Progenitor cell of endocrine pancreas (in vitro differentiated cells): ENCODE measurements at places on chromosomes 5 and 9. TPM values are rescaled to one million over a fixed set of nuclear protein-coding genes. Genes with fewer than 3 reads are reported as not detected.

- DNase-seq = no peak
- no peak overlapping the region for H3K27ac ChIP-seq
- peaks cover 12% of the 10 kb centered on the region for H3K4me1 ChIP-seq
- peaks cover 3% of the 10 kb centered on the region for H3K27me3 ChIP-seq
Measured at GRCh38 chr5:127695346-127695745, 7.8 kb upstream of the CCDC192 start.

DNA sequence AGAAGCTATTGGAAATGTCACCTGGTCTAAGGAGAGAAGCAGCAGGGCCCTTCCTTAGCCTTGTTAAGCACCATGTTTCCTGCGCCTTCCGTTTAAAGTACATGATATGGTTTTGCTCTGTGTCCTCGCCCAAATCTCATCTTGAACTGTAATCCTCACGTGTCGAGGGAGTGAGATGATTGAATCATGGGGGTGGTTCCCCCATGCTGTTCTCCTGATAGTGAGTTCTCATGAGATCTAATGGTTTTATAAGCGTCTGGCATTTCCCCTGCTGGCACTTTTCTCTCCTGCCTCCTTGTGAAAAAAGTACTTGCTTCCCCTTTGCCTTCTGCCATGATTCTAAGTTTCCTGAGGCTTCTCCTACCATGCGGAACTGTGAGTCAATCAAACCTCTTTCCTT, 49.7 kb downstream of the PRDM6 start:
- peaks cover 55% of the 10 kb centered on the region for H3K27me3 ChIP-seq
- H3K4me1 ChIP-seq = peaks cover 10% of the 10 kb centered on the region
- no peak for DNase-seq

DNA sequence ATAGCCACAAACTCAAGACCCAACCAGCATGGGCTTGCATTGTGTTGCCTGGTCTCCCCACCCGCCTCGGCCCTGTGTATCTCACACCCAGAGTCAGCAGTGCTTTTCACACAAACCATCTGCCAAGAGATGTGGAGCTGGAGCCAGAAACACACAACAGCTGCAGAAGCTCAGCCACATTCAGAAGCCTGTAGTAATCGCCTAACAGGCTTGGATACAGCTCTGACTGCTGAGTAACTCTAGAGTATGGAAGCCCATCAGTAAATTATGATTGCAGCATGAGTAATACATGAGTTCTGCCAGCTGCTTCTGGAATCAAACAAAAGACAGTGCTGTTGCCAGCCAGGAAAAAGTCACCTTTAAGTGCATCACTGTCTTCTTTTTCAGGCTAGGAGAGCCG, 16.0 kb downstream of the TEK start:
- no peaks in the 10 kb centered on the region for H3K27me3 ChIP-seq
- no peaks in the 10 kb centered on the region for H3K4me1 ChIP-seq
- DNase-seq = no peak
- no peak overlapping the region for H3K27ac ChIP-seq
- H3K4me3 ChIP-seq = no peak overlapping the region

DNA sequence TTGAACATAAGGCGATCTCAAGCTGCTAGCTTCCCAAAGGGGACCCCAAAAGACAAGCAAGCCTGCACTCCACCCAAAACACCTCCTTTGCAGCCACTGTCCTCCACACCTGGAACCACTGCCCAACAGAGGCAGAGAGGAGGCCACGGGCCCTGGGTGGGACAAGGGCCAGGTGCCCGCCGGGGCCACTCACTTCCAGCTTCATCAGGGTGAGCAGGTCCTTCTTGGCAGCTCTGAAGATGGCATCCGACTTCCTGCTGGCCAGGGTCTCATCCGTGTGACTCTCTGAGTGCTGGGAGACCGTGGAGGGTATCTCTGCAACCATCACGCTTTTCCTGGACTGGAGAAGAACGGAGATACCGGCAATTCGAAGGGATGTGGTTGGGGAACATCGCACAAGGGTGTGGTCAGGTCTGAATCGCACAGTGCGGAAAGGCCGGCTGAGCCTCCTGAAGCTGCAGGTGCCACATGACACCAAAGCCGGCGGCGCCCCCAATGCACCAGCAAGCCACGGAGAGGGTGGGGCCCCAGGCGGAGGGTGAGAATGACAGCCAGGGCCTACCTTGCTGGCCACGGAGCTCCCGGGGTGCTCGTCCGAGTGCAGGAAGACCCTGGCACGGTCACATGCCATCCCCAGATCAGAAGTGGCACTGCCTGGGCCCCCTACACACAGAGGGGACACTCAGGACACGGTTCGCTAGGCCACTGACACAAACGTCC, 44.6 kb downstream of the PNPLA7 start:
- peaks cover 6% of the 10 kb centered on the region for H3K36me3 ChIP-seq
- no peaks in the 10 kb centered on the region for H3K27me3 ChIP-seq
- no peak for DNase-seq
- H3K4me3 ChIP-seq = no peak overlapping the region
- no peaks in the 10 kb centered on the region for H3K4me1 ChIP-seq

GRCh38 chr9:84679571-84679970, 10.0 kb downstream of the NTRK2 start:
- no peak overlapping the region for H3K27ac ChIP-seq
- peaks cover 24% of the 10 kb centered on the region for H3K27me3 ChIP-seq
- DNase-seq = no peak
- no peaks in the 10 kb centered on the region for H3K4me1 ChIP-seq

The SLC36A3 gene
- total RNA-seq = not detected in 2 replicates

The CAMK2A gene
- total RNA-seq = not detected in 2 replicates

The NDUFAF2 gene
- 21.2 and 24.9 TPM in 2 replicates for total RNA-seq
